ENCODE measurements at places on chromosomes 7 and 10.
A peak's percentile ranks its signal among the peaks of the same experiment; 100 is the strongest.

DNA sequence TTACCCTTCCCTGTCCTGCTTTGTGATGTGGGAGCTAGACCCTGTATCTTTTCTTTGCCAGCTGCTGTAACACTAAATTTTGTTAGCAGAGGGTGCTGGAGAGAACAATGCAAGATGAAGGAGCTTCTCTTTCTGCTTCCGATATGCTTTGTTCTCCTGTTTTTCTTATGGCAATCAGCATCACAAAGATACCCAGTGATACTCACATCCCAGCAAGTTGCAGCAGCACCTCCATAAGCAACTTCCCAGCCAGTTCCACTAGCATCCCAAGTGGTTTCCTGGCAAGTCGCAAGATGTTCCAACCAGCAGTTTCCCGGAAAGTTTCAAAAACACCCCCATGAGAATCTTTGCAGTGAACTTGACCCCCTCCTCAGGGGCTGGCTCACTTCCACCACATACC lies 148.6 kb downstream of the IMMP2L start:
- no peak for DNase-seq

GRCh38 chr10:79316671-79317431 lies 30.4 kb upstream of the PPIF start:
- no peak for DNase-seq

GRCh38 chr7:55570218-55570873 lies 2.0 kb downstream of the VOPP1 start:
- DNase-seq, result no peak

DNA sequence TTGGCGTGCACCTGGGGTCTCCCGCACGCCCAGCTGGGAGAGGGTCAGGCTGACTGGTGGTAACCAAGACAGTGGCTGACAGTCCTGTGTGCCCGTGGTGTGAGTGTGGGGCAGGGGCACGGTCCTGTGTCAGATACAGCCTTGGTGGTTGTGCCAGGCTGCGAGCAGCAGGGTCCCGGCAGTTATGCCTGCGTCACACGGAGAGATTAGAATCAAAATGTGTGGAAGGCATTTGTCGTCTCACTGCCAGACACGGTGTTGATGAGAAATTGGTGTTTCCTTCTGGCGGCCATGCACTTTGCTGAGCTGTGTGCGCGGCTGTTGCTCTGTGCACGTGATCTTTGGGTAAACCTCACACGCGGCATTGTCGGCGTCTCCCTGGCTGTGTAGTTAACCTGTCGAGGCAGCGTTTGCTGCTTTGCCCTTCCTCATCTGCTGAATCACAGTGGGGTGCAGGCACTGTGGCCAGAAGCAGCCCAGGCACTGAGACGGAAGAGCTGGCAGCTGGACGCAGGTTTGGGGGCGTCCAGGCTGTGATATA lies 87.7 kb downstream of the NKX6-2 start:
- no peak for DNase-seq

DNA sequence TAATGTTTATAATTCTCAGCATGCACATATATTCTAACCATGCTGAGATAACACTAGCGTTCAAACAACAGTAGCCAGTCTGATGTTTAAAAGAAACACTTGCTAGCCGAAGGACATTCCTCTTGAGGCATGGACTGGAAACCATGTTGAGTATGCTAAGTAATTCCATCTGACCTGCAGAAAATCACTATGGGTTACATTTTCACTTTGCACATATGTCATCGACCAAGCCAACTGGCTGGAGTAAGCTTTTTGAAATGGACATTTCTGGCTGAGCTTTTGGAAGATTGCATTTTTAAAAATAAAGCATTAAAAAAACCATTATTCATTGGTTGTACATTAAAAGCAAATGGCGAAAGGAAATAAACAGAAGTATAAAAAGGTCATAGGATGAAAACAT lies 88.2 kb downstream of the BBS9 start:
- DNase-seq, result no peak

DNA sequence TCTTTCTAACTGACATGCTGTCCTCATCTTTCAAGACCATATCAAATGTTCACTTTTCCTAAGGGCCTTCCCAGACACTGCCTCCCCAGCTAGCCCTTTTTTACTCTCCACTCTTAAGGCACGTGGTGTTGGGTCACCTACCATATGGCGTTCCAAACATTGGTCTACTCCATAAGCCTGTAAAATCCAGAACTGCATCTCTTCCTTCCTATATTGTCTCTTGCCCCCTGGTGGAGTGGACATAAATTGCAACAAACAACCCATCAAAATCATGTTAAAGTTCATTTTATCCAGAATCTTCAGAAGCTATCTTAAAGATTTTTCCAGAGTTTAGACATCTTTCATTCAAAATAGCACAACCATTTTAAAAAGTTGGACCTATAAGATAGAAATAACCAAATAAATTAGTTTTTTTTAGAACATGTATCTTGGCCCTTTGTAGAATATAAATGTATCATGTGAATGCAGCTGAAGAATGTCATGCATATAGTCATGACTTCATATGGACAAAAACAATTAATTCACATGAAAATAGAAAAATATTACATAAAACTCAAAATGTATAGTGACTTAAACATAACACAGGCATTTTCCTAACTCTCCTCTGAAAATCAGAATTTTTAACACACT lies 180.6 kb upstream of the CHRM2 start:
- DNase-seq, result no peak

- DNase-seq, result peak; percentile 26
Observed at GRCh38 chr7:35725280-35725680, 30.3 kb upstream of the HERPUD2 start.

DNA sequence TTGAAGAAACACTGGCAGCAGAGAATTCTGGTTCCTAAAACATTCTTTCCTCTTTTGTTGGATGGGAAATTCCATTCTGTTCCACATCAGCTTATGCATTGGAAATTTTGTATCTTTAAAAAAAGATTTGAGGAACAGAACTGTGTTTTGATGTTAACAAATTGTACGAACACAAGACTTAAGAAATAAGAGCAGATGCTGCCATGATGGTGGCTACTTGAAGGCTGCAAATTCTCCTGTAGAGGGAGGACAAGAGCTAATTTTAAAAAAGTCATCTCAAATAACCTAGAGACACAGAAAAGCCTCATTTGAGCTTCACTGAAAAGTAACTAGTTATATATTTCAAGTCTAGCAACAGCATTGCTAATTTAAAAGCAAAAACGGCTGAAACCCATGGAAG lies 29.8 kb downstream of the NDUFB2 start:
- DNase-seq, result no peak

DNA sequence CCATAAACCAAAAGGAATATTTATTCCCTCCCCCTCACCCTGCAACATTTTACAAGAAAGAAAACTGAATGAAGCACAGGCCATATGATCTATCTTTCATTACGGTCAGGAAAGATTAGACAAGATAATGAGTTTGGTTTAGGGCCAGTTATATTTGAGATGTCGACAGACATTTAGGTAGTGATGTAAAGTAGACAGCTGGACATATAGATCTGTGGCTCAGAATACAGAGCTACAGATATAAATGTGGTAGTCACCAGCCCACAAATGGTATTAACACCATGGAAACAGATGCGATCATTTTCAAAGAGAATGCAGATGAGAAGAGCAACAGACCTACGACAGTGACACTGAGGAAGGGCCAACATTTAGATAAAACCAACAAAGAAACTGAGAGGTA lies 142.5 kb downstream of the SRPK2 start:
- DNase-seq, result no peak

Measured in activated CD4-positive, alpha-beta T cell treated with anti-CD3 and anti-CD28 coated beads for 4 hours (primary cell).